Hepatocyte (in vitro differentiated cells): ENCODE measurements at places on chromosomes 5 and 9. TPM values are rescaled to one million over a fixed set of nuclear protein-coding genes. Genes with fewer than 3 reads are reported as not detected.

MARCHF6 gene
- polyA plus RNA-seq, result 70.9 and 89.6 TPM in 2 replicates

- no peak for DNase-seq
Observed at GRCh38 chr9:74662674-74663073, 165.5 kb downstream of the RORB start.

PCDHA6 gene
- 0.27 and 0.38 TPM in 2 replicates for polyA plus RNA-seq

DNA sequence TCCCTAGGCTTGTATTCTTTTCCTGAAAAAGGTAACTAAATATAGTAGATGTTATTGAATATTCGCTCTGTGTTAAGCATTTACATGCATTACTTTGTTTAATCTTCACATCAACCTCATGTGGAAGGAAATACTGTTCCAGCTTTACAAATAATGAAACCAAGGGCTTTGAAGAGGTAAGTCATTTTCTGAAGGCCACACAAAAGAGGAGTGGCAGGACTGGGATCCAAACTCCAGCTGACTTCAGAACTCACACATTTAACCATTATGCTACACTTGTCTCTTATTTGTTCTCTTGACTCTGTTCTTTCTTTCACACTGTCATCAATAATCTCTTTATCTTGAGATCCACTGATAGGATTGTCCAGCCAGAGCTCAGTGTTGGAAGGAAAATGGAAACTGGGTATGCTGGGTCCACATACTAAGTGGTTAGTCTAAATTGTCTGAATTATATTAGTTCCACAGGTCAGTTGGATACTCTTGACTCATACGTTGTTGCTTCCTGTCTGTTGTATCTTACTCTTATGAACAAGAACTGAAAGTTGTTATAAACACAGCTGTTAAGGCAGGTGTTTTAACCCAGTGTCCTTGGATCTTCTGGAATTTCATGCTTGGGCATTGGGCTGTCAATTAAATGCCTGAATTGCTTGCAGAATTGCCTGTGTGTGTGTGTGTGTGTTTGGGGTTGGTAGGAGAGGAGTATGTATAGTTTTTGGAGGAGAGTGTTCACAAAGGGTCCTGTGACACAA is 65.6 kb downstream of the TLE4 start:
- DNase-seq, result no peak

DNA sequence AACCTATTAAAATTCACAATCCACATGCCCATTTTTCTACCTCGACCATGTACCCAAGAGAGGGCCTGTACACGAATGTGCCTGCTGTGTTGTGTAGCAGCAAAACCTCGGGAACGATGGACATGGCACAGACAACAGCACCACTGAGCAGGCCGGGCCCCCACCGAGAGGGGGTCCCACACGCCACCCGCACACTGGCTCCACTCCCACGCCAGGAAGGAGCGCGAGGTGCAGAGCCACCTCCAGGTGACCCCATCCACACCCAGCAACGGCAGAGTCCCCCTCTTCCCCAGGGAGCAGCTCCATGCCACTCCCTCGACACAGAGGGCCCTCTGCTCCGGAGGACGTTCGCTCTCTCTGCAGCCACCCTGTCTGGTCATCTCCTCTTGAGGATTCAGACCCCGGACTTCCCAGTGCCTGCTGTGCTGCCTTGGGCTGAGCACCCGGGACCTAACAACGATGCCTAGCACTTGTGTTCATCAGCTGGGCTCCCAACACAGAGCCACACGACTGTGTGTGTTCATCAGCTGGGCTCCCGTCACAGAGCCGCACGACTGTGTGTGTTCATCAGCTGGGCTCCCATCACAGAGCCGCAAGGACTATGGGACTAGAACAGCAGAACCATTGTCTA is 25.3 kb upstream of the ADAMTS2 start:
- DNase-seq, result no peak

DNA sequence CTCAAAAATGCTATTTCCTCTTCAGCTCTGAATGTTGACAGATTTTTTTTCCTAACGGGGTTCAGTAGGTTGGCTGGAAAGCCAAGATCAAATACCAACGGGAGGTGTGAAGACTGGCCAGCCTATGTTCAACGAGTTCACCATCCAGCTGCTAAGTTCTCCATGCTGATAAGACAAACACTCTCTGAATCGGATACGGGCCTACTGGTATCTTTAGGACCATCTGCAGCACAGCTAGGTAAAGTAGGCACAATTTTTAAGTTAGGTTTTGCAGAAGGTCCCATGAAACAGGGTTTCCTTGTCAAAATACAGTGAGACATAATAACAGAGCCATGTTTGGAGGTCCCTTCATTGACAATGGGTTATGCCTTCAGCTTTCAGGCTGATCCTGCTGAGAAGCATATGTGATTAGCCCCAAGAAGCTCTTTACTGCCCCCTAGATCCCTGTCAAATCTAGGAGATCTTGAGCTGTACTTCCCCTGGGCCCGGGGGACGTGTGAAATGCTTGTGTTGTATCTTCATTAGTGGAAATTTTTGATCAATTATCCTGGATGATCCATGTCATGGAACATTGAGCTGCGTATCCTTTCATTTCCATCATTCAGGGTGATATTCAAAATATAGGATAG is 60.6 kb downstream of the PGM5 start:
- no peak for DNase-seq

- peak; percentile 2 for DNase-seq
Observed at GRCh38 chr9:38249049-38249448, 143.5 kb upstream of the ALDH1B1 start.

- DNase-seq, result no peak
Observed at GRCh38 chr5:36880761-36881160, 4.2 kb downstream of the NIPBL start.

DNA sequence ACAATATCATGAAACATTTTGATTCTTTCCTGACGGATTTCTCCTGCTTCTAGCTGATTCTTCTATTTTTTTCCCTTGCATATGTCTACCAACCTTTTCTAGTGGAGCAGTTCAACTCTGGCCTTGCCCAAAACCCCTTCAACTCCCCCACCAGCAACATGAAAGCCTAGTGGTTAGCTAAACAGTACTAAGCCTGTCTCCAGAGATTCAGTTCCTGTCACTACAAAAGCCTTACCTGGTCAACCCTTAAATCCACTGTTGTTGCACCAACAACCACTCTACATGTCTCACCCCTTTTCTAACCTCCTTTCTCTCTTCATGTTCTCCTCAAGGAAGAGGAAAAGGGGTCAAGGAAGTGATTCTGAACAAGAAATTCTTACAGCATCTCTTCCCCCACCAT is 74.8 kb upstream of the PIK3R1 start:
- no peak for DNase-seq

- no peak for DNase-seq
Observed at GRCh38 chr9:133945977-133946753, 46.0 kb downstream of the VAV2 start.

SPINK13 gene
- polyA plus RNA-seq, result 0.79 and 3.1 TPM in 2 replicates

GRCh38 chr5:135246923-135247795 is 151.9 kb downstream of the MACROH2A1 start:
- DNase-seq, result peak; percentile 79

DNA sequence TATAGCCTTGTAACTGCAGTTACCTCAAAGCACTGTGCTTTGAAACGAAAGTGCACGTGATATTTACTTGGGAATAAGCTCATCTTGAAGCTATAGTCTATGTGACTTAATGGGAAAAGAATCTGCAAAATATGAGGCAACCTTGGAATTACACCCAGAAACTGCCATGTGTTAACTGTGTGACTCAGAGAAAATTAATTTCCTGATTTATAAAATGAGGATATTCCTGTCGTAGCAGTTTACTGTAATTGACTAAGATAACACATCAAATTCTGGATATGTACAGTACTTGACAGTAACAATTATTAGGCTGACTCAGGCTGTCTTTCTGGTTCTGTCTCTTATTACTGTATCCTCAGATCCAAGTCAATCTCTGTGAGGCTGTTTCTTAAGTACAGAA is 1079.9 kb upstream of the ACO1 start:
- peak; percentile 23 for DNase-seq
